Glutamatergic neuron (in vitro differentiated cells): ENCODE measurements at places on chromosomes 2 and 18.

GRCh38 chr2:30692829-30693275 lies 114.4 kb downstream of the CAPN13 start:
- H3K36me3 ChIP-seq, result no peaks in the 10 kb centered on the region
- peaks cover 6% of the 10 kb centered on the region for H3K27me3 ChIP-seq
- no peak overlapping the region for H3K4me3 ChIP-seq
- no peak overlapping the region for H3K27ac ChIP-seq
- H3K4me1 ChIP-seq, result peaks cover 12% of the 10 kb centered on the region
- DNase-seq, result no peak

DNA sequence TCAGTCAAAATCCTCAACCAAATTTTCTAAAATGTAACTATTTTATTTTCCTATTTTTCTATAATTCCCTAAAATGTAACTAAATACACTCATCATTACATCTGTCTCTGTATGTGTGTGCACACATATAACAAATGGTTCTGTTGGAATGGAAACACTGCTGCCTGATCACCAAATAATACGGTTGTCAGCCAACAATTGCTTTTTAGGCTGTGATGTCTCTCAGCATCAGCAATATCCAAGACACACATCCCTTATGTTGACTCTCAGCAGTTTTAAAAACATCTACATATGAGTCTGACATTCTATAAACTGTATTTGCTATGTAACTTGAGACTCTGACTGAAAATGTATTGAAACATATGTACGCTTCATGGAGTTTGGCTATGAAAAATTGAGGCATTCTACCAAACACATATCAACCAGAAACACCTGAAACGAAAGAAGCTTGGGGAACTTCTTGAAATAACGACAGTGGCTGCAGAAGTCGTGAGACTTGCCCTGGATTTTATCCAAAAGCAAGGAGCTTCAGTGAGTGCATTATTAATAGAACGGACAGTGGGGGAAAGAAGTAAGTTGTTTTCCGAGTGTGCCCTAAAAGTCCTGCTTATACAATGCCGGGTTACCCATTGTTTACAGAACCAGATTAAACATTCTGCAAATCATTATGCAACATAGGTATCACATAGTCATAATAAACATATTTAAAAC lies 110.2 kb upstream of the ITGB6 start:
- H3K4me3 ChIP-seq, result no peak overlapping the region
- H3K36me3 ChIP-seq, result peaks cover 5% of the 10 kb centered on the region
- peaks cover 14% of the 10 kb centered on the region for H3K27me3 ChIP-seq
- H3K27ac ChIP-seq, result no peak overlapping the region

GRCh38 chr2:104028061-104028460 lies 825.9 kb upstream of the POU3F3 start:
- no peak overlapping the region for H3K27ac ChIP-seq
- DNase-seq, result no peak
- peaks cover 22% of the 10 kb centered on the region for H3K4me1 ChIP-seq
- H3K36me3 ChIP-seq, result no peaks in the 10 kb centered on the region
- H3K4me3 ChIP-seq, result no peak overlapping the region

DNA sequence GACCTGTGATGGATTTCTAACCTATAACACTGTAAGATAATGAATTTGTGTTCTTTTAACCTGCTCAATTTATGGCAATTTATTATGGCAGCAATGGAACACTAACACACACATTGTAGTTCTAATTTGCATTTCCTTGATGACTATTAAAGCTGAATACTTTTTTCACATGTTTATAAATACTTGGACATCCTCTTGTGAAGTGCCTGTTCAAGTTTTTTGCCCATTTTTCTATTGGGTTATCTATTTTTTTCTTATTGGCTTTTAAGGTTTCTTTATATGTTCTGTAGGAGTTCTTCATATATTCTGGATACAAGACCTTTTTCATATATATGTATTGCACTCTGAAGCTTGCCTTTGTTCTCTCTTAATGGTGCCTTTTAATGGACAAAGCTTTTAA lies 128.5 kb upstream of the PGAP1 start:
- no peak overlapping the region for H3K4me3 ChIP-seq
- peaks cover 3% of the 10 kb centered on the region for H3K27me3 ChIP-seq
- H3K4me1 ChIP-seq, result no peaks in the 10 kb centered on the region
- no peak overlapping the region for H3K27ac ChIP-seq
- H3K36me3 ChIP-seq, result peaks cover 12% of the 10 kb centered on the region
- no peak for DNase-seq

- H3K27ac ChIP-seq, result no peak overlapping the region
- H3K4me3 ChIP-seq, result no peak overlapping the region
- H3K27me3 ChIP-seq, result peaks cover 2% of the 10 kb centered on the region
- DNase-seq, result no peak
These were observed 15.7 kb upstream of the DPP10 start for GRCh38 chr2:114426756-114427155.

GRCh38 chr18:71707400-71707799 lies 836.7 kb downstream of the CBLN2 start:
- H3K27ac ChIP-seq, result no peak overlapping the region
- H3K4me1 ChIP-seq, result no peaks in the 10 kb centered on the region
- DNase-seq, result no peak
- H3K36me3 ChIP-seq, result no peaks in the 10 kb centered on the region
- H3K4me3 ChIP-seq, result no peak overlapping the region
